ENCODE measurements at places on chromosomes 16 and 17. TPM values are rescaled to one million over a fixed set of nuclear protein-coding genes. Genes with fewer than 3 reads are reported as not detected.

Gene CEP295NL
- total RNA-seq, result 2.3 TPM

Gene CHAD
- total RNA-seq, result not detected

Gene MGAT5B
- total RNA-seq, result 2.2 TPM

Gene AXIN2
- total RNA-seq, result 7.5 TPM

Gene CDH13
- total RNA-seq, result 235 TPM

Gene SLC16A5
- total RNA-seq, result 23.8 TPM

Gene SMARCE1
- total RNA-seq, result 100 TPM

Gene OR1A1
- total RNA-seq, result not detected

Gene PRSS8
- not detected for total RNA-seq

Gene LUC7L3
- 19.6 TPM for total RNA-seq

Gene LGALS9B
- total RNA-seq, result not detected

Gene RTN4RL1
- 0.10 TPM for total RNA-seq

Gene RND2
- 0.10 TPM for total RNA-seq

Gene DNAI2
- total RNA-seq, result not detected

Gene SLC38A8
- not detected for total RNA-seq

Gene ZNF213
- total RNA-seq, result 5.6 TPM
